ENCODE measurements at places on chromosomes 7 and 10.
A peak's percentile ranks its signal among the peaks of the same experiment; 100 is the strongest.

DNA sequence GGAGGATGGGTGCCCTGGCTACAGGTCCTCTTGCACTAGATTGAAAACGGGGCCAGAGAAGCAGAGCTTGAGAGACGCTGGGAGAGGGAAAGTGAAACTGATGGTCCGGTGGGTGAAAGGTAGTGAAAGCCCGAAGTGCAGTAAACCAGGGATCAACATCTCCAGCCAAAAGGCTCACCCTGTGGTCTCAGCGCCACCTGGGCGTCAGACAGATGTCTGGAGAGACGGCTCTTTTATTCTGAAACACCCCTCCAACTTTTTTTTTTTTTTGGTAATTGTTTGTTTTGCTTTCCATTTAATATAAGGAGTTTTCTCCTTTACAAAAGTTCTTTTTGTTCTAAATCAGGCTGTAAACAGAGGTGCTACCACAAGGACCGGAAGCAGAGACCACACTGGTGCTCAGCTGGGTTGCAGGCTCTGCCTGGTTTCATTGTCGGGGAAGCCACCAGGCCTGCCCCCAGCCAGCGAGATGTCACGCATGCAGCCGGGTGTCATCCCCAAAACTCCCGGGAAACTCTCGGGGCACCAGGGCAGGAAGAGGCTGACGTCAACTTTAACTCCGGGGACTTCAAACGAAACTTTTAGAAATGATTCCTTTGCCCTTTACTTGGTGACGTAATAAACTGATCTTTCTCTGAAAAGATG, 11.2 kb downstream of the IL2RA start:
- peak; percentile 71 for DNase-seq

DNA sequence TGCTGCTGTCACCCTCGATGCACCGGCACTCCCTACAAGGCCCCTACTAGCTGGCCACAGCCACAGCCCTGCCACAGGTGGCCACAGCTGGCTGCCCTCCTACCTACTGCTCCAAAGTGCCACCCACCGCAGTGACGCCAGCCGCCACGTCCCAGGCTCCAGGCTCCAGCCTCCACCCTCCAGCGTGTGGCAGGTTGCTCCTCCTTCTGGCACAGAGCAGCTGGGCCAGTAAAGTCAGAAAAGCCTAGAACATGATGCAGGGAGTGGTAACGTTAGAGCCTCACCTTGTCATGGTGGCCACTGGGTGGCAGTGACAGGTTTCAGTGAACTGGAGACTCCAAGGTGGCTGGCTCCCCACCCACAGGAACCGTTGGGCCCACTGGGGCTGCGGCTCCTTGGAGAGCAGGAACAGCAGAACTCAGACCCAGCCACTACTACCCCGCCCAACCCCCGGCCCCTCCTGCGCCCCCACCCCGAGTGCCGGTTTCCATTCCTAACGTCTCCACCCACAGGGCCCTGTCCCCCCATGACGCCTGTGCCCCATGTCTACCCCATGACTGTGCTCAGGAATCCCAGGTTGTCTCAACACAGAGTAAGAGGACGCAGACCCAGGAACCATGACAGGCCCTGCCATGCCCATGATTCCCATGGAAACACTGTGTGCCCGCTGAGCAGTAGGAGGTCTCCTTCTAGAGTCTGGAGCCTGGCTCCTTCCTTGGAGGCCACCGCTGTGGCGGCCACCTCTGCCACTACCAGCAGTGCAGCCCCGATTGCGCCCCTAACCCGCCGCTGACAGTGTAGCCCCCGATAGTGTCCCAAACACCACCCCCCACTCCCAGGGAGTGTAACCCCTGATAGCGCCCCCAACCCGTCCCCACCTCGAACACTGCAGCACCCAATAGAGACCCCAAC, 52.3 kb upstream of the ZNF33B start:
- no peak for DNase-seq

DNA sequence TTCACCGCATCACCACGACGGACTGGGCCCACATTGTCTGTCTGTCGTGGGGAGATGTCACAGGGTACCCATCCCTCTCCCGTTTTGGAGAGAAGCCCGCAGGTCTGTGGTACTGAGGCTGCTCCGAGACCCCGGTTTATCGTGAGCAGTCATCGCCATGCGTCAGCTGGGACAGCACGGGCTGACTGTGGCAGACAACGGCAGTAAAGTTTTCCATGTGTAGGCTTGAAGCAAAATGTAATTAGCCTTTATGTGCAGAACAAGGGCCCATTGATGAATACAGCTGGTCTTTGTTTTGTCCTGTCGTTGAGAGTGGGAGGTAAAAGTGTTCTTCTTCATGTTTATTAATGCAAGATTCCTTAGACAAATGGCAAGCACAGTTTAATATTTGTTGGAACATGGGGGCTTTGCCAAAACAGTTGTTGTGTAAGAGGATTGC, 167.4 kb upstream of the SH2B2 start:
- no peak for DNase-seq

DNA sequence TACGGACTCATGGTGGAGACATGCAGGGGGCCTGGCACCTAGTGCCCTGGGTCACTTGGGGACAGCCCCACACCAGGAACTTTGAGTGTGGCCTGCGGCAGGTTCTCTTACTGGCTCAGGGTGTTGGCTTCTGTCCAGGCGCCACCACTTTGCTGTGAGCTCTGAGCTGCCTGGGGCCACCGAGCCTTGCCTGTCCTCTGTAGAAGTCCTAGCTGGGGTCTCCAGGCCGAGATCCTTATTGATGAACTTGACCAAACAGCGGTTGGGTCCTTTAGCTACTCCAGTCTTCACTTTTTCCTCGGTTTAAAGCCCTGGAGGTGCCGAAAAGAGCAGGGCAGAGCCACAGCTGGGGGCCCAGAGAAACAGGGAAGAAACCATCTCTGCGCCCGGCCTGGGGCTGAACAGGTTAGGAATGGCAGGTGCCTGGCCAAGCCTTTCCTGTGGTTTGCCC, 41.3 kb downstream of the ZNF467 start:
- no peak for DNase-seq

DNA sequence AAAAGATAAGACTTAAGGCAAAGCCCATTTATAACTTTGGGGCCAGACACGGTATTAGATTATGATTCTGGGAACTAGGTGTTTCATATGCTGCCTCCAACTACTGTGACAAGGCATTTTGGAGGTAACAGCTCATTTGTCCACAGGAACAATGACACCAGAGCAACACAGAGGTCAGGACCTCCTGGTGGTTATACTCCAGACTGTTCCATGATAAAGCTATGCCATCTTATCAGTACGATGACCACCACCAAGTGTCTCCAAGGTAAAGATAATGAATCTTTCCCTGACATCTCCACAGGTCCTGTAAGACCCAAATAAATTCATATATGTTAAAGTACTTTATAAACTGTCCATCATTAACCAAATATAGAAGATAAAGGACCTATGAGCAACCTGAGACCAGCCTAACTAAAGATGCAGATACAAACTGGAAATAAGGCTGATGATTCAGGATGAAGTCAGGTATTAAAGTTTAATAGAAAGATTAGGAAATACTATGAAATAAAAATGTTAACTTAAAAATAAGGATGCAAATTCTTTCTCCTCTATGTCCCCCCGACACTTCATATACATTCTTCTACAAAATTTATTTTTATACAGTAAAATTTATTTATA, 26.2 kb downstream of the CUL2 start:
- DNase-seq = no peak

DNA sequence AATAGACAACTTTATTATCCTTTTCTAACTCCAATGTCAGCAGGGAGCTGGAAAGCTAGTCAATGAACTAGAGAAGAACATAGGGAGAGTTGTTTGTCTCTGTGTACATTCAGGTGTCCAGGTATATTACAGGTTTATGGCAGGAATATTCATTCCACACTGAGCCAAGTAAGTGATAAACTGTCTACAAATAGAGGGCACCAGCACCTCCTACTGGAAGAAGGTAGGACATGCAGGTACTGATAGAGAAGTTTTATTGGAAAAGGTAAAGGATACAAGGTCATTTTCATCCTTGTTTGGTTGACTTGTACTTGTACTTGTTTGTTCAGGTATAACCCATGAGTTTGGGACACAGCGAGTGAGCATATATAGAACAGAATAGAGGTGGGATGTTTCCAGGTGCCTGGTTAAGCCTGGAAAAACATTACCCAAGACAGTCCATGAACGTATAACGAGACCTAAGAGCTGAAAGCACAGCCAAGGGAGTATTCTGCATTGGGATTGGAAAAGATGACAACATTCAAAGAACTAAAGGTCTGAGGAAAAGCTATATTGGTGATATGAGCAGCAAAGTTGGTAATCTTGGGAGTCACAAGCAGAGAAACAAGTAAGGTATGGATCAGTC, 61.4 kb upstream of the PPP1R3C start:
- no peak for DNase-seq

GRCh38 chr10:13449296-13449695, 79.5 kb downstream of the BEND7 start:
- DNase-seq = no peak

- DNase-seq = no peak
Observed at GRCh38 chr7:142528608-142529408, 220.5 kb upstream of the PRSS1 start.

DNA sequence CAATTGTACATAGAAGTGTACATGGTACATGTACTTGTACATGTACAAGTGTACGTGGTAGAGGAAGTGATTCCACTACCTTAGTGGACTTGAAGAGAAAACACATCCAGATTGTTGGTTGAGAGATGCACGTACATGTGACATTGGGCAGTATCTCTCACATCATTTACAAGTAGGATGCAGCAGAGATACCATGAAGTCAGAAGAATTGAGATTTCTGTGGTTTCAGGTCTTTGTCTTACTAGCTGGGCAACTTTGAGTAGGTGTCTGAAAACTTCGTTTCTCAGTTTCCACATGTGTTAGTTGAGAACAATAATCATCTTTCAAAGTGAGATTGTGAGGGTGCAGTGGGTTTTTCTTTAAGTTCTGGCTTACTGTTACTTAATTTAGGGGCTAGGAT, 21.5 kb downstream of the CLDN12 start:
- no peak for DNase-seq

DNA sequence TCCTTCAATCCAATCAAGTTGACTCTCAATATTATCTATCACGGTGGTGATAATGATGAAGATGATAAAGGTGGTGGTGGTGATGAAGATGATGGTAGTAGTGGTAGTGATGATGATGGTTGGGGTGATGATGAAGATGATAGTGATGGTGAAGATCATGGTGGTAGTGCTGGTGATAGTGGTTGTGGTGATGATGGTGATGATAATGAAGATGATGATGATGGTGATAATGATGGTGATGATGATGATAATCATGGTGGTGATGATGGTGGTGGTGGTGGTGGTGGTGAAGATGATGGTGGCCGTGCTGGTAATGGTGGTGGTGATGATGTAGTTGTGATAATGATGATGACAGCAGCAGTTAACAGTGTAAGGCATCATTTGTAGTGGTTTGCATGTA, 29.8 kb upstream of the SDK1 start:
- no peak for DNase-seq

- no peak for DNase-seq
Observed at GRCh38 chr10:79502561-79503309, 9.6 kb upstream of the EIF5AL1 start.

Data from stimulated activated CD8-positive, alpha-beta memory T cell treated with anti-CD3 and anti-CD28 coated beads, Interleukin-12 subunit alpha, Interleukin-12 subunit beta, amount 100 ng/mL, for 1 hour (primary cell).